ENCODE measurements at places on chromosomes 7 and 10. TPM values are rescaled to one million over a fixed set of nuclear protein-coding genes. Genes with fewer than 3 reads are reported as not detected.

DNA sequence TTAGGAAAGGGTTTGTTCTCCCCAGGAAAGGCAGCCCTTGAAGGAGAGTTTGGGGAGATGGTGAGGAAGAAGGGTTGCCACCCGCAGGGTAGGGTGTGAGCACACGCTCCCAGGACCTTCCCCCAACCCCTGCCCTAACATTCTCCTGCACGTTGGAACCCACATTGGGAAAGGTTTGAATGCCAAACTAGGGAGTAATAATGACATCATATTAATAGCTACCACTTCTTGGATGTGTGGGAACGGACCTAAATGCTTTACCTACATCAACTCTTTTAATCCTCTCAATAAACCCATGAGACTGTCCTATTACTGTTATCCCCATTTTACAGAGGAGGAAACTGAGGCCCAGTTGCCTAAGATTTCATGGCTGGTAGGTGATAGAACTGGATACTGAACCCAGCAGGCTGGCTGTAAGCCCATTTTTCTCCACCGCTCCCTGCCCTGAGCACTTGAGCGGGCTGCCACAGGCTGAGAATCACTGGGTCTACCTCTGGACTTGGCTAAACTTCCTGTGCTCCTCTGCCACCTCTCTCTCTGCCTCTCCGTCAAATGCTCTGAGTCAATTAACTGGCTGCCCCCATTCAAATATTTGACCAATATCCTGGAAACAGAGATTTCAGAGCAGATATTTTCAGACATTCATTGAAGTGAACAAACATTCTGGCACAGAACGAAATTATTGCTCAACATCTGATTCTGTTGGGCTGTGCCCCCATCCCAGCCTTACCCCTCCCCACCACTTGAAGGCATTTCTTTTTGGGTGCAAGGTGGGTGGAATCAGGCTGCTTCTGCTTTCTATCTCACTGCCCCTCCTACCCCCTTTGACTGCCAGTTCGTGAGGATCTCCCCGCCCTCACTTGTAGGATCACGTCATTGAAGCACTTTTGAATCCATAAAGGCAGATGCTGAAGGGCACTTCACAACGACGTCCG lies 129.7 kb downstream of the C10orf105 start:
- H3K4me1 ChIP-seq = no peaks in the 10 kb centered on the region
- H3K36me3 ChIP-seq = no peaks in the 10 kb centered on the region
- no peak overlapping the region for H3K27ac ChIP-seq
- no peaks in the 10 kb centered on the region for H3K27me3 ChIP-seq
- H3K4me3 ChIP-seq = no peak overlapping the region
- peak; percentile 62 for DNase-seq

Gene AGAP3
- 138 TPM for polyA plus RNA-seq

Gene ACBD7
- 0.35 TPM for polyA plus RNA-seq

Gene SLC29A4
- 0.87 TPM for polyA plus RNA-seq

DNA sequence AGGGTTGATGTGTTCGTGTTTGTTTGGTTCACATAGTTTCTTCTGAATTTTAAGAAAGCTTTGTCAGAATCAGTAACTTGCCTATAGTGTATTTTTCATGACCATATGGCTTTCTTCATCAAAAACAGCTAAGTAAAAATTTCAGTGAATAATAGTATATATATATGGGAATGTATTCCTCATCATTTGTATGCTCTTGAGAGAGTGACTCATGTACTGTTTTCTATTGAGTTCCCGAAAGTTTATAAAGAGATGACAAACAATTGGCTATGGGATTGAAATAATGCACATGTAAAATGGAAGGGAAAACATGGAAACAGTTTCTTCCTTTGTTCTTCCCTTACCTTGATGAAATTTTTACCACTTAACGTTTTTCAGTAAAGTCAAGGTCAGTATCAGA lies 56.4 kb downstream of the KAT6B start:
- DNase-seq = no peak
- no peak overlapping the region for H3K4me3 ChIP-seq
- no peaks in the 10 kb centered on the region for H3K4me1 ChIP-seq

DNA sequence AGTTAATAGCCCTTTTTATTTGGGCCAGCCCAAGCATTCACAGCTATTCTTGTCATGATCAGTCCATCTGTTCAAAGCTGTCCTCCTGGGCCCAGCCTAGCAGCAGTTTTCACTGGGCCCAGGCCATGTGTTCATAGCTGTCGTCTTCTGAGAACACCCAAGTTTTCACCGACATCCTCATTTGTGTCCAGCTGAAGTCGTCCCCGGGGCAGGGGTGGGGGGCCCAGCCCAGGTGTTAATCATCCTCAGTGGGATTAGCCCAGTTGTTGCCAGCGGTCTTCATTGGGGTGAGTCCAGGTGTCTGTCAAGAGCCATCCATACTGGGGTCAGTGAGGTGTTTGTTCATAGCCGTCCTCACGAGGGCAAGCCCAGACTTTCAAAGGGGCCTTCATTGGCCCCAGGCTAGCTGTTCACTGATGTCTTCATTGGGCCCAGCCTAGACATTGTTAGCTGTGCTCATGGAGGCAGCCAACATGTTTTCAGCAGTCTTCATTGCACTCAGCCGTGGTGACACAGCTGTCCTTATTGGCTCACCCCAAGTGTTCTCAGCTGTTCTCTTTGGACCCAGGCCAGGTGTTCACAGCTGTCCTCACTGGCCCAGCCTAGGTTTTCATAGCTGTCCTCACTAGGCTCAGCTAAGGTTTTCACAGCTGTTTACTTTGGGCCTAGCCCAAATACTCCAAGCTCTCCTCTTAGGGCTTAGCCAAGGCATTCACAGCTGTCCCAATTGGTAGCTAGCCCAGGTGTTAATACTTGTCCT lies 10.0 kb downstream of the FRG2B start:
- H3K27me3 ChIP-seq = no peaks in the 10 kb centered on the region
- H3K4me3 ChIP-seq = no peak overlapping the region
- H3K36me3 ChIP-seq = no peaks in the 10 kb centered on the region
- no peak overlapping the region for H3K27ac ChIP-seq
- DNase-seq = peak; percentile 19

Gene PON1
- polyA plus RNA-seq = 0.15 TPM

- H3K27ac ChIP-seq = no peak overlapping the region
- peaks cover 27% of the 10 kb centered on the region for H3K4me1 ChIP-seq
- H3K27me3 ChIP-seq = no peaks in the 10 kb centered on the region
- no peak for DNase-seq
- no peak overlapping the region for H3K4me3 ChIP-seq
- no peaks in the 10 kb centered on the region for H3K36me3 ChIP-seq
Observed at GRCh38 chr10:75426880-75427279, 4.5 kb upstream of the LRMDA start.

GRCh38 chr10:100009793-100010676 lies at the start of gene DNMBP:
Gene DNMBP, minus strand, starts transcription at chr10:100009947. Its CDS starts 37,823 bp downstream, at chr10:99972124.
- no peaks in the 10 kb centered on the region for H3K27me3 ChIP-seq
- peak within 1 kb of the TSS; percentile 91 for H3K27ac ChIP-seq
- no peaks in the 10 kb centered on the region for H3K36me3 ChIP-seq
- DNase-seq = peak; percentile 95
- peaks cover 15% of the 10 kb centered on the region for H3K4me1 ChIP-seq

Gene DNAH11
- 1.8 TPM for polyA plus RNA-seq

- peaks cover 3% of the 10 kb centered on the region for H3K4me1 ChIP-seq
- H3K36me3 ChIP-seq = no peaks in the 10 kb centered on the region
Observed at GRCh38 chr10:15238555-15239335, 70.3 kb upstream of the NMT2 start.

- no peaks in the 10 kb centered on the region for H3K36me3 ChIP-seq
- H3K4me1 ChIP-seq = no peaks in the 10 kb centered on the region
- no peaks in the 10 kb centered on the region for H3K27me3 ChIP-seq
- no peak overlapping the region for H3K27ac ChIP-seq
- no peak for DNase-seq
- no peak overlapping the region for H3K4me3 ChIP-seq
Observed at GRCh38 chr10:30092151-30092790, 32.9 kb upstream of the JCAD start.

DNA sequence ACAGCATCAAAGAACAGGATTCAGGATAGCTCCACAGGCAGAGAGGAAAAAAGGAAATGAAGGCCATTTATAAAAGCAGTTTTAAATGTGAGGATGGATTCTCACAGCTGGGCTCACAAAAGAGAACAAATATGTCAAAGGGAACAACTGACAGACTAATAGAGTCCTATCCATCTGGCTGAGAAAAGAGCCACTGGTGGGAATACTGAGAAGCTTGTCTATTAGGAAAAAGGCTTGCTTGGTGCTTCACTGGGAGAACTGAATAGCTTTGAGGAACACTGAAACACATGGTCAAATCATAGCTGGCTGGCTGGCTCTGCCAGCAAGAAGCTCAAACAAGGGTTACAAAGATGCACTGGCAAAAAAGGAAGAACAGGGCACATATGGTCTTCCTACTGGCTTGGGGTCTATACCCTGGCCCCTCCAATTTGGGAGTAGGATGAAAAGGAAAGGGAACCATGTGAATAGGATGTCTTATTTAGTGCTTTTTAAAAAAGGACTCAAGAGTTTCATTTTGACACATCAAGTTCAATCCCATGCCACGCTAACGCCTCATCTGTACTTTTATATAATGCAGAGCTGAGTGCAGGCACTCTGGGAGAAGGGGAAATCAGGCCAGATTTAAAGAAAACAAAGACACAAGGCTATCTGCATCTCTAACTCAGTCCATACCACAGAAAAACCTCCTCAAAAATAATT lies 44.8 kb upstream of the KCNIP2 start:
- no peak overlapping the region for H3K4me3 ChIP-seq
- no peak for DNase-seq
- H3K4me1 ChIP-seq = no peaks in the 10 kb centered on the region

DNA sequence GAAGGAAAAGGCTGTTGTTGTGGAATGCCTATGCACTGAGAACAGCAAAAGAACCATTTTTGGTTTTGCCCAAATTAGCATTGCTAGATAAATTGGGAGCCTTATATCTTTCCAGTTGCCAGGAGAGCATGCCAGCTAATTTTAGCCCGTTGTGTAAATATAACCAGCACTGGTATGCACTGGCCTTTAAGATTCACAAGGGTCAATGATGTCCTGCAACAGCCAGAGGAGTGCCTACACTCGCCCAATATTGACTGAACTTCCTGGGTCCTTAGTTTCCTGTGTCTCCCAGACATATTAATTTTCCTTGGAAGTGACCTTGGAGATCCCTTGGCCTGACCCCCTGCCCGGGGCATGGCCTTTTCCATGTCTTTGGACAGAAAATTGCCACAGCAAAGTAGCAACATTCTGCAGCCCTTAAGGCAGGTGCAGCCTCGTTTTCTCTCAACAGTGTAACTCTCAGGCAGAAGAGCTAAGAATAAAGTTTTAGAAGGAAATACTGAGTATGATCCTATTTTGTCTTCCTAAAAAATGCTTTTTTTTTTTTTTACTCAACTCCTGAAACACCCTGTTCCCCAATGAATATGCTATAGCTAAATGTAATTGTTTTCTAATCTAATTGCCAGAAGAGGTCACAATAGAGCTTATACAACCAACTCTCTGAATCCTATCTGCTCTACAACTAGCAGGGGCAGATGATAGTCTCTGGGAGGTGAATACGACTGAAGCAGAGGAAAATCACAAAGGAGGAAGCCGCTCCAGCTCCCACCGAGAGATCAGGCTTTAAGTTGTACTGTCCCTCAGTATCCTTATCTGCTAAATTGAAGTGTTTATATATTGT lies 131.9 kb upstream of the PCGF5 start:
- no peak overlapping the region for H3K4me3 ChIP-seq
- no peaks in the 10 kb centered on the region for H3K4me1 ChIP-seq
- H3K36me3 ChIP-seq = no peaks in the 10 kb centered on the region
- no peaks in the 10 kb centered on the region for H3K27me3 ChIP-seq

GRCh38 chr10:69412232-69412790 lies 4.4 kb downstream of the TACR2 start:
- H3K27me3 ChIP-seq = no peaks in the 10 kb centered on the region
- no peaks in the 10 kb centered on the region for H3K36me3 ChIP-seq
- H3K4me3 ChIP-seq = no peak overlapping the region
- H3K4me1 ChIP-seq = peaks cover 7% of the 10 kb centered on the region

- H3K4me3 ChIP-seq = no peak overlapping the region
- H3K4me1 ChIP-seq = no peaks in the 10 kb centered on the region
- no peaks in the 10 kb centered on the region for H3K36me3 ChIP-seq
- no peaks in the 10 kb centered on the region for H3K27me3 ChIP-seq
- DNase-seq = no peak
Observed at GRCh38 chr10:53597835-53598251, 825.3 kb upstream of the MBL2 start.

Gene CYP2C18
- polyA plus RNA-seq = 0.74 TPM

GRCh38 chr7:96177353-96177752 lies 144.5 kb downstream of the SLC25A13 start:
- no peak overlapping the region for H3K27ac ChIP-seq

GRCh38 chr7:77954773-77955555 lies 156.4 kb downstream of the PHTF2 start:
- H3K27ac ChIP-seq = no peak overlapping the region
- DNase-seq = peak; percentile 44
- no peaks in the 10 kb centered on the region for H3K27me3 ChIP-seq
- no peak overlapping the region for H3K4me3 ChIP-seq

Gene MYL10
- polyA plus RNA-seq = not detected

Gene CLRN3
- 0.10 TPM for polyA plus RNA-seq

Gene SLC39A12
- polyA plus RNA-seq = 0.26 TPM

- no peak for DNase-seq
- no peaks in the 10 kb centered on the region for H3K4me1 ChIP-seq
- H3K27me3 ChIP-seq = no peaks in the 10 kb centered on the region
- H3K36me3 ChIP-seq = no peaks in the 10 kb centered on the region
- H3K4me3 ChIP-seq = no peak overlapping the region
Observed at GRCh38 chr10:6995831-6996230, 415.0 kb downstream of the SFMBT2 start.

Gene TMEM130
- polyA plus RNA-seq = 0.77 TPM

DNA sequence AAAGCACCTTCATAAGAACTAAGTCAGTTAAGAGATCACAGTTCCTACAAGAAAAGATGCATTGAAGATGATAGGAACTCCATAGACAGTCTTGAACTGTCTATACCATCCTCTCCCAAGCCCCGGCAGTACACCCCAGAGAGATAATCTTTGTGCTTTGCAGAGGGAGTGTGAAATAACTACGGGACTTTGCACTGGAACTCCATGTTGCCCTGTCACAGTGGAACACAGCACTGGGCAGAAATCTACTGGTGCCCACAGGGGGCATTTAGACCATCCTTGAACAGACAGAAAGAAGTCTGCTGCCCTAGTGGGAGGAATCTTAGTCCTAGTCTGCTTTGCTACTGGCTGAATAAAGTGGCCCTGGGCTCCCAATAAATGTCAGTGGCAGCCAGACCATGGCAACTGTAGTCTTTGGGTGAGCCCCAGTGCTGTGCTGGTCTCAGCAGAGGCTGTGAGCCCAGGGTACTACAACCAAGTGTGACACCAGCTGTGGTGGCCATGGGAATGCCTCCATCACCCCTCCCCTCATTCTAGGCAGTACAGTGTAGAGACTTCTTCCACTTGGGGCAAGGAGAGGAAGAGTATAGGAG lies 107.7 kb upstream of the TMEM168 start:
- H3K4me1 ChIP-seq = peaks cover 11% of the 10 kb centered on the region
- H3K4me3 ChIP-seq = no peak overlapping the region
- peaks cover 6% of the 10 kb centered on the region for H3K36me3 ChIP-seq
- no peak overlapping the region for H3K27ac ChIP-seq
- no peaks in the 10 kb centered on the region for H3K27me3 ChIP-seq

Gene VWDE
- polyA plus RNA-seq = 0.15 TPM
